AG10803 (cell line): ENCODE measurements at places on chromosomes 5 and 9.
A peak's percentile ranks its signal among the peaks of the same experiment; 100 is the strongest.

GRCh38 chr9:35397216-35397698 is 92.7 kb upstream of the RUSC2 start:
- DNase-seq: no peak

GRCh38 chr5:135508496-135509005 is 27.2 kb downstream of the NEUROG1 start:
- DNase-seq: no peak

GRCh38 chr5:150549735-150550134 is 41.8 kb downstream of the NDST1 start:
- no peak for DNase-seq

DNA sequence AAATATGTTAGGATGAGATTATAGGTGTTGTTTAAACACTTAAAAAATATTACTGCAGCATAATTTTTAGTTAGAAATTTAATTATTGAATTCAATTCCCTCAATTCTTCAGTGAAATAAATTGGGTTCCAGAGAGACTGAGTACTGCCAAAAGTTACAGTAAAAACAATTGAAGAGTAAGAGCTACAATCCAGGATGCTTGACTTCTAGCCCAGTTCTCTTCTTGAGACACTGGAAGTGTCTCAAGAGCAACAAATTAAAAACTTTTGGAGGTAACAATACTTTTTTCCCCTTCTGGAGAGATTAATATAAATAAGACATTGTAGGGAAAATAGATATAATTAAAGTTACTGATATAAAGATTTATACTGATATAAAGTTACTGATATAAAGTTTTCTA is 8.3 kb downstream of the ITGA1 start:
- DNase-seq: no peak

DNA sequence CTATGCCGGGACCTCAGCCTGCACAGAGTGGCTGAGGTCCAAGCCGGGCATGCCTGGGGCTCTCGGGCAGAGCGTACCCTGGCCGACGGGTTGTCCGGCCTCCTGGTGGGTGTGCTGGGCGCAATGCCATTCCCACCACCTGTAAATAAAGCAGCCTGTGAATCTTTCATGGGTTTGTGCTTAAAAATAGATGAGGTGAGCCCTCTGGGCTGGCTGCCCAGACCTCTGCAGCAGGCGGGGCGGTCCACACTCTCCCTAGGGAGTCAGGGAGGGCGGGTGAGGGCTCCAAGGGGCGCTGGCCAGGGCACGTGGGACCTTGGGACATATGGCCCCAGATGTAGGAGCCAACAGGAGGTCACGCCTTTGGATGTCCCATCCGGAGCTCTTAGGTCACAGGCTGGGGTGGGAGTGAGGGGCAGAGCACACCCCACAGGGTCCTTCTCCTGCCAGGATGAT is 3.6 kb upstream of the AGPAT2 start:
- no peak for DNase-seq

- no peak for DNase-seq
Observed at GRCh38 chr5:179542170-179542569, 8.2 kb upstream of the RUFY1 start.

GRCh38 chr9:127846443-127847177 is 7.8 kb downstream of the ENG start:
- no peak for DNase-seq

DNA sequence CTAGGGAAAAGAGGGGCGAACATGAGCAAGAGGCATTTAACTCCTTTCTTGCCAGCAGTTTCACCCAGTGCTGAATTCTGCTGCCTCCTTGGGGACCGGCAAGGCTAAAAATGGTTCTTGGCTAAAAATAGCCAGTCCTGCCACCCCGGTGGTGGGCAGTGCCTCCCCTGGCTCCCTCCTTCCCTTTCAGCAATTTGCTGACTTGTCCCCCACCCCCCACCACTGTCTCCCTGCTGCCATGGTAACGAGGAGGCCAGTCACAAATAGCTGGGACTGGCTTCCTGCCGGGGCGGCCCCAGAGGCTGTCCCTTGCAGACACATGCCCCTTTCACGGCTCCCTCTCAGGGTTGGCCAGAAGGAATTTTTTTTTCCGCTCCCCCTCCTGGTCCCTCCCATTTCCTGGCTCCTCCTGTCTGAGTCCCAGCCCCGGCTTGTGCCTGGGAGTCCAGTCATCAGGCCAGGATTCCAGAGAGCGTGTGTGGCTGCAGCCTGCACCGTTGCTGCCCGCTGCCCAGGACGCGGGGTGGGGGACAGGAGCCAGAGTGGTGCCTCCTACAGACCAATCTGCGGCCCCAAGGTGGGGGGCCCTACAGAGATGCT is 130.3 kb downstream of the RGS3 start:
- DNase-seq: peak; percentile 98

GRCh38 chr5:132020568-132021339 is 9.3 kb upstream of the ACSL6 start:
- no peak for DNase-seq

DNA sequence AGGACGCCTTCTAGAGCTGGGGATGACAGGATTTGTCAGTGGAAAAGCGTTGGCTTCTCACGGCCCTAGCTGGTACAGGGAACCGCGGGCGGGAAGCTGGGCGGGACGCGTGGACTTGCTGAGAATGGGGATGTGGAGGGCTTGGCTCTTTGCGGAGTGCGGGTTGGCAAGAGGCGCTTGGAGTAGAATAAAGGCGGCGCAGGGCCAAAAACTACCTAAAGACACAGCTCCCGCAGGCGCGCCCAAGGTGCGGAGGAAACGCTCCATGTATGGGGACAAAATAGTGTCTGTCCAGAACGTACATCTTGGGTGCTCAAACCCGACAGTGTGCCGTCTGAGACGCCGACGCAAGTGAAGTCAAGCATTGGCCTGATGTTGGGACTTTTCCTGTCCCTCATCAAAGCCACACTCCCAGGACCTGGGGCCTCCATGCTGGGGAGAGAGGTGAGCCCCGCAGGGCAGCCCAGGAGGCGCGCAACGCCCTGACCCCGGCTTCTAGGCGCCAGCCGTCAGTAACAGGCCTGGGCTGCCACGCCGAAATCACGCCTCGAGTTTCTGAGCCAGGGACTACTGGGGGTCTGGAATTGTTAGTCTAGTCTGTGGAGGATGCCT is 1.6 kb upstream of the NKX2-5 start:
- DNase-seq: no peak

- DNase-seq: no peak
Observed at GRCh38 chr5:178058321-178059012, 54.9 kb upstream of the N4BP3 start.

- no peak for DNase-seq
Observed at GRCh38 chr9:127293328-127293727, 28.8 kb downstream of the GARNL3 start.

DNA sequence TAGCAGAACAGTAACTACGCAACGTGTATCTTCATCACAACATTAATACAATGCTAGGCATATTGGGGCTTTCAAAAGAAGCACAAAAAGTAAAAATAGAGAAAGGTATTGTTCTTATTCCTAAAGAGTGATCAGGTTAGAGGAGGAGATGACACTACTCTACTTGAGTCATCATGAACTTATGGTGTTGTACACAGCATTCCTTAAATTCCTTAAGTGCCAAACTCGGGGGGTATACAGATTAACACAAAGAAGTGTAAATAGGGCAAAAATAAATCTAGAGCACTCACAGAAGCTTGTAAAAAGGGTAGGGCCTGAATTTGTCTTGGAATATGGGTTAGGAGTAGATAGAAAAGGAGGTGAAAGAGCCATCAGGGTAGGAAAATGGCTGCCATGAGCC is 308.0 kb upstream of the DAP start:
- no peak for DNase-seq

DNA sequence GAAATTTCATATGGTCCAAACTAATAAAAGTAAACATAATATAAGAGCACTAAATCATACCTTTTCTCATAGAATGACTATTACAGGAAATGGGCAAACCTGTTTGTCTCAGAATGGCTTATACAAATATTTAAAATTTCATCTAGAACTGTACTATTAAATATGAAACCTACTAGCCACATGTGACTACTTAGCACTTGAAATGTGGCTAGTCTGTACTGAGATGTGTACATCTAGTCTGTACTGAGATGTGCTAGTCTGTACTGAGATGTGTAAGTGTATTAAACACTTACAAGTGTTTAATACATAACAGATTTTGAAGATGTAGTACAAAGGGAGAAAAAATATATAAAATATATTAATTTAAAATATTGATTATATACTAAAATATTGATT is 22.4 kb downstream of the ABITRAM start:
- no peak for DNase-seq

DNA sequence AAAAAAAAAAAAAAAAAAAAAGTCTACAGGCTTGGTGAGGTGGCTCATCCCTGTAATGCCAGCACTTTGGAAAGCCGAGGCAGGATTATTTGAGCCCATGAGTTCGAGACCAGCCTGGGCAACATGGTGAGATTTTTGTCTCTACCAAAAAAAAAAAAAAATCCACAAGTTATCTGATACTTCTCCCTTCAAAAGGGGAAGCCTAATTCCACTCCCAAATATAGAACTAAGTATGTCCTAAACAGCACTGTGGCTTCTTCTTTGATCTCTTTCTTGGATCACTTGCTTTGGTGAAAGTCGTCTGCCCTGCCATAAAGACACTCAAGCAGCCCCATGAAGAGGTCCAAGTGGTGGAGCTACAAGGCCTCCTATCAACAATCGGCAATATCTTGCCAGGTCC is 18.8 kb upstream of the STING1 start:
- DNase-seq: no peak

DNA sequence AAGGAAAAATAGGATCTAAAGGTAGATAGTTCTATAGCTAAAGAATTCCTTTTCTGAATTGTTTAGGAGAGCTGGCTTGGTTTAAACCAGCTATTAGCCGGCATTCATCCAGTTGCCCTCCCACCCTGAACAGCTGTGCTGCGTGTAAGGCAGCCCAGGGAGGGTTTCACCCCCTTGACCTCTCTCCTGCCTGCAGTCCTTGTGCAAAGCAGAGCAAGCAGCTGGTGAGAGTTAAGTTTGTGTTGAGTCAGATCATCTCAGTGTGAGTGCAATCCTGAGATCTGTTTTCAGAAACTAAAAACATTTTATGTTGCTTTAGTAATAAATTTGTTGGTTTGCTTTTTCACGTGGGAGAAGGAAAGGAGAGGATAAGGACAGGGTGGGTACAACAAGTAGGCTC is 13.0 kb downstream of the SLC25A25 start:
- peak; percentile 94 for DNase-seq

GRCh38 chr9:17165764-17166163 is 30.9 kb downstream of the CNTLN start:
- no peak for DNase-seq

- DNase-seq: no peak
Observed at GRCh38 chr9:112864403-112864802, 26.3 kb downstream of the SLC46A2 start.
